ENCODE measurements at places on chromosomes 6 and 20.

- DNase-seq: no peak
Measured at GRCh38 chr20:57746832-57747404, 37.1 kb upstream of the PMEPA1 start.

GRCh38 chr6:157220485-157220884, 102.8 kb downstream of the TMEM242 start:
- DNase-seq: no peak

DNA sequence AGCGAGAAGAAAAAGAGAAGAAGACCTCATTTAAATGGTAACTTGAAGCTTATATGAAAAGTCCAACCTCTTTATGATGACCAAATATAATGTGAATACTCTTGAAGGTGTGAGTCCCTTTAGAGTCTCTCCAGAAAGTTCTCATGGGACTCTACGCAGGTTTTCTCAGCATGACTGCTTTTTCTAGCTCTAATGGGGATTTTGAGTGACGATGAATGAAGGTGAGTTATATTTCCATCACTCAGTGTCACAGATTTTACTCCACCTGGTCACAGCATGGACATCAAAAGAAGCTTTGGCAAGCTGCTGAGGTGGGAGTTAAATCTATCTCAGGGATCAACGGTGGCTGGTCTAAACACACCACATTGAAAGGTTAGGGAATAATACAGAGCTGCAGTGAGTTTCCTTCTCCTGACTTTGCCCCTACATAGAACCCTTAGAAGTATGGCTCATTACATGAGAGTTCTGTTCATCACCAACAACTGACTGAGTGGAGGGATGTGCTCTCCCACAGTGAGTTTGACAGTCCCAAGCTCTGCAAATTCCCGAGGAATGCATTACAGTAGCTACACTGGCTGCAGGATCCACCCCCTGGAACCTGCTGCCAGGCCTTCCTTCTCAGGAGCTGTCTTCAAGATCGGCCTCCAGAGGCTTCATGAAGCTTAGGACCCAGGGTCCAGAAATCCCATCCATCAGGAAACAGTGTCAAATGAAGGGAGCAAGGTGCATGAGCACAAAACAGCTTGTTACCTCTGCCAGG, 126.8 kb downstream of the FOXC1 start:
- DNase-seq: no peak

GRCh38 chr6:19692506-19693298, 144.5 kb upstream of the ID4 start:
- DNase-seq: no peak

GRCh38 chr6:99318566-99318965, 30.9 kb downstream of the FAXC start:
- no peak for DNase-seq

- DNase-seq: no peak
Measured at GRCh38 chr20:18007534-18008292, 38.9 kb downstream of the MGME1 start.

- DNase-seq: no peak
Measured at GRCh38 chr6:99875068-99875467, 119.0 kb downstream of the MCHR2 start.

GRCh38 chr6:44715925-44716324, 328.4 kb downstream of the CDC5L start:
- no peak for DNase-seq

DNA sequence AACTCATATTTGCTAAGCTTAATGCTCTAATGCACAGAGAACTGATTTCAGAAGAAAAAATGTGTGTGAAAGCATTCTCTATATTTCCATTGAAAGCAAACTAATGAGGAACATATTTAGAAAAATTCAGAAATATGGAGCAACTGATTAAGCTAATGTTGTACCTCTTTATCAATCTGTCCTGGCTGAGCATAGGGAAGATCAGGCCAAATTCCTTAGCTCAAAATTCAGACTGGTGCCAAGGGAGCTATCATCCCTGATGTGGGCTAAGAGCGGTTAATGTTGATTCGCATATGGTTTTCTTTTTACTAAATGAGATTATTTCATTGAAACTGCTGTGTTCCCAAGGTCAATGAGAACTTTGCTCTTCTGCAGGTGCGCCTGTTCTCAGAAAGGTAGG, 93.9 kb upstream of the HS3ST5 start:
- no peak for DNase-seq

GRCh38 chr6:82006027-82006738, 241.4 kb downstream of the IBTK start:
- peak; percentile 46 for DNase-seq

GRCh38 chr20:17507032-17507431, 24.1 kb downstream of the BFSP1 start:
- DNase-seq: no peak

- DNase-seq: no peak
Measured at GRCh38 chr20:56143759-56144158, 104.8 kb upstream of the MC3R start.

DNA sequence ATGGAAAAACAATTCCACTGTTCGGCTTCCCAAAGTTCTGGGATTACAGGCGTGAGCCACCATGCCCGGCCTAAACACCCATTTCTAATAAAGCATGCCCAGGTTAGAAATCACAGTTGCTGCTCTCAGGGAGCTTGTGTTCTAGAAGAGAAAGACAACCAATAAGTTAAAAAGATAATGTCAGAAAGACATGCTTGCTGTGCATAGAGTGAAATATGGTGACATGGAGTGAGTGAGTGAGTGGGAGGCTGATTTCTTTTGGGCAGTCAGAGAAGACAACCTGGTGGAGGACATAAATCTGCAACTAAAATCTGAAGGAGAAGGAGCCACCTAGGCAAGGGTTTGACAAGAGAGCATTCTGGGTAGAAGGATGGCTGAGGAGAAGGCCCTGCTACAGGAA, 222.6 kb downstream of the ARID1B start:
- DNase-seq: no peak

GRCh38 chr6:18473755-18474154, 86.6 kb downstream of the RNF144B start:
- no peak for DNase-seq

- DNase-seq: peak; percentile 39
Measured at GRCh38 chr20:32753731-32754130, 8.5 kb upstream of the DNMT3B start.

- DNase-seq: no peak
Measured at GRCh38 chr6:122622479-122622878, 12.3 kb downstream of the PKIB start.

DNA sequence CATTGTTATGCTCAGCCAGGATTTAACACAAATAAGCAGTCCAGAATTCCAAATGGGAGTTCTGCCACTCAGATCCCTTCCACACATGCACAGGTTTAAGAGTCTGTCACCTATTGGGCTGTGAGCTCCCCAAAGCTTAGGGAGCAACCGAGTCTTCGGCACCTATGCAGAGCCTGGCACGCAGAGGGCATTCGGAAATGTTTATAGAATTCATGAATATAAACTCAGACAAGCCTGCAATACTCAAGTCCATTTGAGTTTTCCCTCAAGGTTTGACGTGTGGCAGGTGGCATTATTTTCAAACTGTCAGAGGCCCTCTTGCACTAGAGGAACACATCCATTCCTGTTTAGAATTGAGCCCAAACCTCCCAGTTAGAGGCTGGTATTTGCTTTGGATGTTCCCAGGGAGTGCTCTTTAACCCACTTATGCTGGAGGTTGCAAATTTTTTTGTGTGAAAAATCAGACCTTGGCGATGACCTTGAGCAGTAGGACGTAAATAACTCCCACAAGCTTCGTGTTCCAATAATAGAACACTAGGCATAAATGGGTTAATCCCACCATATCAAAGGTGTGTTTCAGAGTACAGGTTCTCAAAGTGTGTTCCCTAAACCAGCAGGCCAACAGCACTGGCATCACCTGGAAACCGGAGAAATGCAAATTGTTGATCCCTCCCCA, 28.1 kb downstream of the MAP1LC3A start:
- DNase-seq: no peak

GRCh38 chr6:139343052-139343750, 31.2 kb downstream of the CITED2 start:
- no peak for DNase-seq

DNA sequence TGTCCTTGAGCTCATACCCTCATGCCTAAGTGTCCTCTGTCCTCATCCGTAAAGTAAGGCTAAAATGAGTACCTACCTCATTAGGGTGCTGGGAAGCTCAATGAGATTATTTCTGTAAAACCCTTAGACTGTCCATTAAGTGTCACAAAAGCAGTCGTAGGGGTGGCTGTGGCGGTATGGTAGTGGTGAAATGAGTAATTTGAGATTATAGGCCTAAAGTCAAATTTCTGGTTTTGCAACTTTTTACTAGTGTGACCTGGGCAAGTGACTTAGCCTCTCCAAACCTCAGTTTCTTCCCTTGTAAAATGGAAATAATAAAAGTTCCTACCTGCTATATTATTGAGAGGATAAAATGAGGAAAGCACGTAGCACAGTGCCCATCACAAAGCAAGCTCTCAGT, 148.2 kb upstream of the AKAP12 start:
- no peak for DNase-seq

- DNase-seq: no peak
Measured at GRCh38 chr20:20931024-20931423, 175.1 kb downstream of the LINC00237 start.

- DNase-seq: no peak
Measured at GRCh38 chr6:70819646-70820045, 137.2 kb downstream of the B3GAT2 start.

DNA sequence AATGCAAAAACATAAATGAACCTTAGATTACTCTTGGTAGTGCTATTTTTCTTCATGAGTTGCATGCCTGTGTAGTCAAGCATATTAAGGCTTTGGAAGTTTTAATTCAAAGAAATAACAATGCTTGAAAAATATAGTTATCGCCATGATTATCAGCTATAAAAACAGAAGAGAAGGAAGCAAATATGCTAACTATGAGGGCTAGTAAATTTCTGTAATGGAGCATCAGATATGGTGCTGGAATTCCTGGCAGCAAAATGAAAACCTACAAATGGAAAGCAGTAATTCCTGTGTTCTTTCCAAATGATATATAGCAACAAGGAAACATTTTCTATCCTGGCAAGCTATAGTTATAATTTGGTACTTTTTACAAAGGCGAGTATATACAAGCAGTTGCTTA, 29.7 kb downstream of the DOP1A start:
- DNase-seq: no peak

DNA sequence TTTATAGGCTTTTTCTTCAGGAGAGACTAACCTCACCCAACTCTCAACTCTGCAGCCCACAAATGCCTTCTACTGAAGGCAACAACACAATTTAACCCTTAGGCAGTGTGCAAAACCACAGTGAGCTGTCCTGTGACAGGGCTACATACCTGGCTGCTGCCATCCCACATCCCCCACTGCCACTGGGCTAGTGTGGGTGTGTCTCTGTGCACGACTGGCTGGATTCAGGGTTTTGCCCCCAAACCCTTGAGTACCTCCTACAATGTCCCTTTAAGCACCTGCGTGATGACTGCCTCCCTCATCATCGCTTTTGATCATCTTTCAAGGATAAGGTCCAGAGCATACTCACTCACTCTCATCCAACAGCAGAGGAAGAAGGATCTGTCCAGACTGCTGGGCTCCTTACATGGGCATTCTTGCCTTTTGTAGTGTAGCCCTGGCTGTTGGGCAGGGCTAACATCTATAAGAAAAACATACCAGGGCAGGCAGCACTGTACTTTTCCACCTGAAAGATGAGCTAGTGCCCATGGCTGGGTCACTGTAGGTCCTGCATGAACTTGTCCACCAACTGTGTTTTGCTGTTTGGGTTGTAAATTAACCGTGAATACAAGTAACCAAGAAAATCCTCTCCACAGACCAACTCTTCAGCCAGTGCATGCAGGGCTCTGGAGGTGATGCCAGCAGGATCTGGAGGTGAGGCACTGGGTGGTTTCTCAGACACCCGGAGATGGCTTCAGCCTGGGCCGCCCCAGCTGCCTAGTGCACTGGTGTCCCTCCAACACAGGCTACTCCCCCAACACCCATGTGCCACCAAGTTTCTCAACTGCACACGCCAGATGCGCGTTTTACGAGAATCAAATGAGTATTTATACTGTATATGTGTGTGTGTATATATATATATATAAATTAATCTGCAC, 45.2 kb downstream of the PLCG1 start:
- DNase-seq: no peak

DNA sequence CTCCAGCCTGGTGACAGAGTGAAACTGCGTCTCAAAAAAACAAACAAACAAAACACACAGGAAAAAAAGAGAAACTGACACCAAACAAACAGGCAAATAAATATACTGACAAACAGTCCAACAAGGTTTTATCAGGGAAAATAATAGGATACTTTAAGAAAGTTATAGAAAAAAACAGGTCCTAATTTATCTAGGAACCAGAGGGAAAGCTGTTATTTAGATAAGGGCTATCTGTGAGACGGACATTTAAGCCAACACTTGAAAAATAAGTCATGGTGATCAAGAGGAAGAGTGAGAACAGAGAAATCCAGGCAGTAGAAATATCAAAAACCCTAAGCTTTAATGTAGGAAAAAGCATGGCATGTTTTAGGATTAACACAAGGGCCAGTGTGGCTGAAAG, 68.9 kb downstream of the FAM217A start:
- DNase-seq: no peak

DNA sequence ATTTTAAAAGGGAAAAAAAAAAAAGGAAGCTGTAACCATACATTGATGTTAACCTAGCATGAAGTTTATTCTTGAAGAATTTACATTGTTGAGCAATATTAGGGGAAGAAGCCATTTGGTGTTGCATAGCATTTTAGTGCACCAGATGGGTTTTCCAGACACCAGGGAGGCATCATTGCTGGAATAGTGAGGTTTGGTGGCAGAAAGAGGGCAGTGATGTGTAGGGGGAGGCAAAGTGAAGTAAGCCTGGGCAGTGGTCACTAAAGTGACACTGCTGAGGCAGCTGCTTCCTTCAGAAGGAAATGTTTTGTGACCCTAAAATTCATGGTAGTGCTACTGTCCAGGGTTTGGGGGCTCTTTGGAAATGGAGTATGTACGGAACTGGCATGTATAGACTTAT, 2.6 kb downstream of the TOMM6 start:
- no peak for DNase-seq

DNA sequence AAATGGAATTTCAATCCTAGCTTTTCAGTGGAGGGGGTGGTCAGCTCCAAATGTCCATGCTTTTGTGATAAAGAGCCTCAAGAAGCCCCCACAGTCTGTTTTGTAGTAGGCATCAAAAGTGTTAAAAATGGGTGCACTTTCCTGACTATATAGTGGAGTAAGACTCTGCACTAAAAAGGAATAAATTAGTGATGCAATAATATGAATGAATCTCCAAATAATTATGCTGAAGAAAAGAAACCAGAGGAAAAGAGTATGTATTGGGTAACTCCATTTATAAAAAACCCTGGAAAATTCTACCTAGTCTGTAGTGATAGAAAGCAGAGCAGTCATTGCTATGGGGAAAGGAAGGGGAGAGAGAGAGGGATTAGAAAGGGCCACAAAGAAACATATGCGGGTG, 310.4 kb upstream of the SUPT3H start:
- no peak for DNase-seq

DNA sequence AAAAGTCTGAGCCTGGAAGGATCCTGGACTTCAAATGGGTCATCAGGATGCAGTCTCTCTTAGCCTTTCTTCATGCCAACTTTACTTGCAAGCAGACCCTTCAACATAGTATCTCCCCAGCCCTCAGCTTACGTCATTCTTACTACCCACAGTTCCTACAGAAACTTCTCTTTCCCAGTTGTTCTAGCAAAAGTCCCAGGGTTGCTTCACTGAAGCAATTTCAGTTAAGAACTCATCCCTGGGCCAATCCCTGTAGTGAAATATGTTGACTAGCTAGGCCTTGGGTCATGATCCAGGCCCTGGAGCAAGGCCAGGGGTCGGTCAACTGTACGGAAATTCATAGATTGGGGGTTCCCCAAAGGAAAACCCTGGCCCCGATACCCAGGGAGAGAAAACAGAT, 8.6 kb upstream of the FAM83D start:
- no peak for DNase-seq

GRCh38 chr20:23245553-23246181, 104.9 kb upstream of the NXT1 start:
- peak; percentile 12 for DNase-seq

Data from ACHN (cell line).